ENCODE measurements at places on chromosomes 3 and 15.

GRCh38 chr3:112813723-112814171, 32.9 kb downstream of the CD200R1L start:
- no peak for DNase-seq

GRCh38 chr3:71854096-71854495, 69.1 kb upstream of the PROK2 start:
- DNase-seq: no peak

GRCh38 chr3:148333091-148333490, 364.6 kb upstream of the AGTR1 start:
- DNase-seq: no peak

DNA sequence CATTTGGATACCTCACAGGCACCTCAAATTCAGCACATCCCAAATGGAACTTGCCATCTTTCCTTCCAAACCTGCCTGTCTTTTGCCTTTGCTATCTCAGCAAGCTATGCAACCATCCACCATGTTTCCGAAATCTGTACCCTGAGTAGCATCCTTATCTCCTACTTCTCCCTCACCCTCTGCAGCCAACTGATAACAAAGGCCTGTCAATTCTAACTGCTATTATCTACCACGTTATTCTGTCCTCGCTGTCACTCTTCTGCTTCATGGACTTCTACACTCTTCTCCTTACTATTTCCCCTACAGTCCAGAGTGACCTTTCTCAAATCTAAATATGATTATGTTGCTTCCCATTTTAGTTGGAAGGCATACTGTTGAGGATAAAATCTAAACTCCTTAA, 25.5 kb upstream of the TAFA4 start:
- no peak for DNase-seq

DNA sequence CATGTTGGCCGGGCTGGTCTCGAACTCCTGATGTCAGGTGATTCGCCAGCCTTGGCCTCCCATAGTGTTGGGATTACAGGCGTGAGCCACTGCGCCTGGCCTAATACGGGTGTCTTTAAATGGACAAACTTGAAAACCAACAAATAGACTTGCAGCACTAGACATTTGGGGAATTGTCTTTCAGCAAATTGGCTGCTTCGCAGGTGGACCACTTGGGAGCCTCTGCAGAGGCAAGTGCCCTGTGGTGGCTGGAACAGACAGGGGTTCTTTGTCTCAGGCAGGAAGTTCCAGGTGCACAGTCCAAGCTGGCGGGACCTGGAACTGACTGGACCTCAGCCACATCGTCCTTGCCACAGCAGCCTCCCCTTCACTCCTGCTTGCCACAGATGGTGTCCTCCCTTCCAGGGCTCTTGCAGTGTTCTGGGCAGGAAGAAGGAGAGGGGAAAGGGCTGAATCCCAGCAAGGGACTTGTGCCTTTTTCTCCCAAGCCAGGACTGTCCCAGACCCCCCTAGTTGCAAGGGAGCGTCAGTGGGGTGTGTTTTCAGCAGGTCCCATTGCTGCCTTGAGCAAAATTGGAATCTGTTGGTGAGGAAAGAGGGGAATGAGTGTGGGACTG, 94.3 kb downstream of the TBC1D2B start:
- DNase-seq: no peak

DNA sequence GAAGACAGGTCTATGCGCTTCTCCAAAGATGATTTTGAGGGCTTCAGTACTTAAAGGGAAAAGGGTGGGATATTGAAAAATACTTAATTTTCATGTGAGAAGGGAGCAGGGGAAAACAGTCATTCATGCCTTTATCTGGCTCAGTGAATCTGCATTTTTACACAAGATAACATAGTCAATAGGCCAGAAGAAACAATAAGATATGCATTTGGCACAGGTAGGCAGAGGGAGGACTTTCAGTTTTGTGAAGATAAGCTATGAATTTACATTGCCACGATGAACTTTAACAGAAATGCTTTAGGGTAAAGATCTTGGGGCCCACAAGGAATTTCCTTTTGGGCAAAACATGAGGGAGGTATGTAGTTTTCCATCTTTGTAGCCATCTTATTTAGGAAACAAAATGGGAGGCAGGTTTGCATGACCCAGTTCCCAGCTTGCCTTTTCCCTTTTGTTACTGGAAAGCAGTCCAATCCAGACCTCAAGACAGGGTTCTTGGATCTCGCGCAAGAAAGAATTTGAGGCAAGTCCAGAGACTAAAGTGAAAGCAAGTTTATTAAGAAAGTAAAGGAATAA, 504.2 kb downstream of the IGSF11 start:
- no peak for DNase-seq

- no peak for DNase-seq
Observed at GRCh38 chr3:187291001-187291511, 481 bp downstream of the MASP1 start.

DNA sequence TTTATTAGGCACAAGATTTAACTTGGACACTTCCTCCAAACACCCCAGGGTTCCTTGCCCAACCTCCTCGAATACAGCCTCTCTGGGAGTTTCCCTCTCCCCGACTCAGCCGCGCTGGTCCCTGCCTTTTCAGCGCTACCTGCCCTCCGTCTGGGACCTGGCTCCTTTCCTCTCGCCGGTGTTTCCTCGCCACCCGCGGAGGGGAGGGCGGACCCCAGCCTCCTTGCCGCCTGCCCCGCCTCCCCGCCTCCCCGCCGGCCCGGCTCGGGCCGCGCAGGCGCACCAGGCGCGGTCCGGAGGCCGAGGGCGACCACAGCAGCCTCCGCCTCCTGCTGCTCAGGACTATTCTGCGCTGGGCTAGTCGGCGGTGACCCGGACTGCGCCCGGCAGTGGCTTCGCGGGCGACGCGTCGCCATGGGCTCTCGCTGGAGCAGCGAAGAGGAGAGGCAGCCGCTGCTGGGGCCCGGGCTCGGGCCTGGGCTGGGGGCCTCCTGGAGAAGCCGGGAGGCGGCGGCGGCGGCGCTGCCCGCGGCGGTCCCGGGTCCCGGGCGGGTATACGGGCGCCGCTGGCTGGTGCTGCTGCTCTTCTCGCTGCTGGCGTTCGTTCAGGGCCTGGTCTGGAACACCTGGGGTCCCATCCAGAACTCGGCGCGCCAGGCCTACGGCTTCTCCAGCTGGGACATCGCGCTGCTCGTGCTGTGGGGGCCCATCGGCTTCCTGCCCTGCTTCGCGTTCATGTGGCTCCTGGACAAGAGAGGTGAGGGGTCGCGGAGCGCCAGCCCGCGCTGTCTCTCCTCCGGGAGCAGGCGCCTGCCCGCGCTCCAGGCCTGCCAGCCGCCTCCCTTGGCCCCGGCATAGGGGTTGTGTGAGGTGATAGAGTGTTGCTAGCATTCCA, at the start of gene SLC49A4:
TSS of gene SLC49A4 (plus strand) at position 291 of the 895 bp plus-strand sequence. CDS start at position 415, 124 bp downstream.
- DNase-seq: no peak

GRCh38 chr3:146162561-146162960, 1.6 kb upstream of the PLOD2 start:
- DNase-seq: no peak

GRCh38 chr15:26146202-26146601, 283.1 kb upstream of the ATP10A start:
- DNase-seq: no peak

GRCh38 chr15:40063563-40064011, 24.6 kb upstream of the SRP14 start:
- DNase-seq: peak; percentile 75

GRCh38 chr3:160041465-160041864, 52.8 kb downstream of the IL12A start:
- no peak for DNase-seq

- no peak for DNase-seq
Observed at GRCh38 chr3:152245498-152246170, 23.1 kb upstream of the MBNL1 start.

DNA sequence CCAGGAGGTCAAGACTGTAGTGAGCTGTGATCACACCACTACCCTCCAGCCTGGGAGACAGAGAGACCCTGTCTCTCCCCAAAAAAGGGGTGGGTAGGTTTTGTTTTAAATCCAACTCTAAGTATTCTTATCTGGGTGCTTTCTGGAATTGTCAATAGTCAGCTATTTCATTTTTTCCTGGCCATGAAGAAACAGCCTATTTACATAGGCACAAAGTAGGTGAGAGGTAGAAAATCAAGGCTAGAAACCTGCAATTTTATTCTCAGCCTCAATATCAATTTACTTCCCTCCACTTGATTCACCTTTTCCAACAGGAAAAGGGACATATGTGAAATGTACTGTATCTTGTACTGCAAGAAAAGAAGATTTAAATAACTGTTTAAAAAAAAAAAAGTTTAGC, 45.9 kb downstream of the CSNK1G1 start:
- DNase-seq: no peak

- no peak for DNase-seq
Observed at GRCh38 chr3:177887475-177887874, 648.8 kb upstream of the KCNMB2 start.

GRCh38 chr15:48627260-48627940, 18.1 kb downstream of the FBN1 start:
- DNase-seq: no peak

GRCh38 chr15:62972814-62973213, 69.7 kb upstream of the TPM1 start:
- no peak for DNase-seq

GRCh38 chr3:36591959-36592358, 172.4 kb downstream of the DCLK3 start:
- DNase-seq: no peak

DNA sequence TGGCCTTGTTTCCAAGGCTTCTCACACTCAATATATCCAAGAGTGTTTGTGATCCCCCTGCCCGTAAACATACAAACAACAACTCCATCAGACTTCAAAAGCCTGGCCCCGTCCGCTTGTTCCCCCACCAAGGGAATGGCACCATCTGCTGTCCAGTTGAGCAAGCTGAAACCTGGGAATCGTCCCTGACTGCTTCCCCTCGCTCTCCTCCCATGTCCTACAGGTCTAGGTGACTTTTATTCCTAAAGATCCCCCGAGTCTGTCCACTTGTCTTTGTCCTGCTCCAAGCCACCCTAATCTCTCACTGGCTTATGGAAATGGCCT, 27.9 kb upstream of the FAM174B start:
- no peak for DNase-seq

DNA sequence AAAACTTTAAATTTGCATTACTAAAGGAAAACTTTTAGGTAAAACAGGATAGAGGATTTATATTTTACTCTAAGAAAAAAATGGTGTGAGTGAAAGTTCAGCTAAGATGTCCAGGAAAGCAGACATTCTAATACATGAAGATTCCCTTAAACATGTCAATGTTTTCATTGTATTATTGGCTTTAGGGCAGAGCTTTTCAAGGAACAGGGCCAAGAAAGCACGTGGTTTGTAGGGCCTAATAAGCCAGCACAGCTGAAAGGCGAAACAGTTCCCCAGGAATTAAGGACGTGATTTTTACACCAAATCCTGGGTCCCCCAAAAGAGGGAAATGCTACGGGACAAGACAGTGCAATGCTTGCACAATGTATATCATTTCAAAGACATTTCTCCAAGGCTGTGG, 48.6 kb upstream of the MKRN3 start:
- no peak for DNase-seq

GRCh38 chr3:22121068-22121701, 370.2 kb upstream of the ZNF385D start:
- DNase-seq: no peak

DNA sequence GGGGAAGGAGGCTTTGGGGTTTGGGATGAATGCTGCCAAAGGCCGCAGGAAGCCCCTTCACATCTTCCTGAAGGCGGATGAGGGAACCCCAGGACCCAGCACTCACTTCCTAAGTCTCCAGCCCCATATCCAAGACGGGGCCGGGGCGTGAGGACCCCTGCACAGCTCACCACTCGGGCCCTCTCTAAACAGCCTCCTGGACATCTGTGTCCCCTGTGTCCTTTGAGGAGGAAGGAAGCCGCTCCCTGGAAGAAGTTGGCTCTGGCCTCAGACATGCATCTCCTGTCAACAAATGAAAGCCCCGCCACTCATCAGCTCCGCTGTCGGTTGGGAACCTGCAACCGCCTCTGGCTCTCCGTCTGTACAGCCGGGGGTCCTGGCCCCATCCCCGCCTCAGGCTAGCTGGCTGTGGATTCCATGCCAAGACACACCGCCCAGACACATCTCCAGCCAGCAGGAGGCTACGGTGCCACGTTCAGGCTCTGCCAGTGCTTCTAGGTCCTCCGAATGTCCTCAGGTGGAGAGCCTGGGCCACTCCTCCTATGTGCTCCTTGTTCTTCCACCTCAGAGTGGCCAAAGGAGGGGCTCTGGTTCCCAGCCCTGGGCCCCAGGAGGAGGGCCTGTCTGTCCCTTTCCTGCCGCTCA, 140.0 kb upstream of the MEF2A start:
- no peak for DNase-seq

DNA sequence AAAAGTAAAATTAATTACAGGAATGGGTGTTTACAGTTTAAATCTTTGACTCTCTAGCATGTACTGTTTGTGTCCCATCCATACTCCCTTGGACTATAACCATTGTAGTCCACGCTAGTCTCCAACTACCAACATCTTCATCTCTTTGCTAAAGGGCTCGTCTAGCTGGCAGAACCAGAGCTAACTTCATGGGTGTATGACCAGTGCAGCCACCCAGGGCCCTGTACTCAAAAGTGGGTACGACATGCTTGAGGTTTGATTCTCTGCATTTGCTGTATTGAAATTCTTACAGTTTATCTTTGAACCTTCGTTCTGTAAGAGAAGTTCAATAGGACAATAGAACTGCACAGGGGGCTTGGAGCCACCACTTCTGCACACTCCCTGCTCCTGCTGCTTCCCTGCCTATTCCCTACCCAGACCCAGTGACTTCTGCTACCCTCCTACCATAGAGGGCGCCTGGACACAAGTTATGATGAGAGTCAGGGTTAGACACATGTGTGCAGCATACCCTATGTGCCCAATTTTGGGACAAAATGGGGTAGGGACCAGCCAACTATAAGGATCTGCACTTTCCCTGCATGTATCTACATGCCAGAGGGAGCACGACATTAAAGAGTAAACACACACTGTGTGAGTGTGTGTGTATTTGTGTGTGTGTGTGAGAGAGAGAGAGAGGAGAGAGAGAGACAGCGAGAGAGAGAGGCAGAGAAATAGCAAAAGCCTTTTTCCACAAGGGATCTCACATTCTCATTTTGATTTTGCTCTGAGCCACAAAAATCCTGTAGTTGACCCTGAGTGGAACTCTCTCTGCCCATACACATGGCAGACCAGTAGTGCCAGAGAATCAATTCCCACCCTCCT, 59.0 kb upstream of the NECTIN3 start:
- DNase-seq: no peak

- no peak for DNase-seq
Observed at GRCh38 chr3:56811546-56812202, 9.9 kb upstream of the ARHGEF3 start.

GRCh38 chr15:72302955-72303354, 17.0 kb downstream of the CELF6 start:
- DNase-seq: no peak

- no peak for DNase-seq
Observed at GRCh38 chr15:89490814-89491315, 5.5 kb downstream of the RHCG start.

DNA sequence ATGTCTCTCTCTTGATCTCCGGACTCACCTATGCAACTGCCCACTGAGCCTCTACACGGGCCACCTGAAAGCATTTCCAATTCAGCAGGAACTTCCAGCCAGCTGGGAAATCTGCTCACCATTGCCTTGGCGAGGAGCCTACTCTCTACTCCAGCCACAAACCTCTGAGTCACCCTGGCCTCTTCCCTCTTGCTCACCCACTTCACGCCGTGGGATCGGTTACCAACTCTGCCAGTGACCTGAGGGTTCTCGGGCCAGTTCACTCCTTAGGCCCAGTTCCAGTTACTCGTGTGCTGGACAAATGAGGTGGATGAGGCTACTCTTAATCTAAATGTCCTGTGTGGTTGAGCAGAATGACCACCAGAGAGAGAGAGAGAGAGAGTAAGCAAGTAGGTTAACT, 70.1 kb downstream of the CEMIP start:
- DNase-seq: peak; percentile 53
